Astrocyte of the hippocampus (primary cell): ENCODE measurements at places on chromosomes 7 and 10.

GRCh38 chr10:80131499-80131901, 1.0 kb upstream of the PLAC9 start:
- peak; percentile 56 for DNase-seq

GRCh38 chr10:91574236-91574635, 58.6 kb downstream of the PPP1R3C start:
- DNase-seq, result no peak

GRCh38 chr10:7337431-7338171, 73.2 kb downstream of the SFMBT2 start:
- DNase-seq, result no peak

DNA sequence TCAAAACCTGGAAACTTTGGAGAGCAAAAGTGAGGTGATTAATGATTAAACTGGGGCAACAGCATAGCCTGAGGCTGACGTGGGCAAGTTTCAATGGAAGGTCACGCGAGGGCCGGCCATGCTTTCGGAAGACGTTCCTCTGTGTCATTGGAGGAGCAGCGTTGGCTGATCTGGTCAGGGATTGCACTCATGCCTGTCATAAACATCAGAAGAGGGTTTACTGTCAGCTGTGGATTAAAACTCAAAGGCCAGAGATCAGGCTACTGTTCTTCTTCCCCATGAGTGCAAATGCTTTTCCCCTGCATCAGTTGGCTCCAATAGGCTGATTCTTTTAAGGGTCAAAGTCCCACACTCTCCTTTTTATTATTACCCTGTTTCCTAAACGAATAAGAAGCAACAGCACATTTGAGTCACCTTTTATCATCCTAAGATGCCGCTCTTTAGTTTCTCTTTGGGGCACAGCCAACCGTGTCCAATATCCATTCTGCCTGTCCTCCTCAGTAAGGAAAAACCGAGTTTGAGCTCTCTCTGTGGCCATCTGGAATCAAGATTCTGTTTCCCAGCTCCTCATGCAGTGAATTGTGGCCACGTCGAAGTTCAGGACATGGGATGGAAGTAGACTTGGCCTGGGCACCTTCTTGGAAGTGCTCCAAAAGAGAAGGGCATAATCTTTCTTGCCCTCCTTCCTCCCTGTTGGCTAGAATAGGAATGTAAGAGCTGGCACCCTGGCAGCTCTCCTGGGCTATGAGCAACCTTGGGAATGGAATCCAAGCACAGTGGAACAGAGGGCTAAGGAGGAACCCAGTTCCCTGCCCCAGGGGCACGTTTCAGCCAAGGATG, 62.5 kb upstream of the INSIG1 start:
- no peak for DNase-seq

DNA sequence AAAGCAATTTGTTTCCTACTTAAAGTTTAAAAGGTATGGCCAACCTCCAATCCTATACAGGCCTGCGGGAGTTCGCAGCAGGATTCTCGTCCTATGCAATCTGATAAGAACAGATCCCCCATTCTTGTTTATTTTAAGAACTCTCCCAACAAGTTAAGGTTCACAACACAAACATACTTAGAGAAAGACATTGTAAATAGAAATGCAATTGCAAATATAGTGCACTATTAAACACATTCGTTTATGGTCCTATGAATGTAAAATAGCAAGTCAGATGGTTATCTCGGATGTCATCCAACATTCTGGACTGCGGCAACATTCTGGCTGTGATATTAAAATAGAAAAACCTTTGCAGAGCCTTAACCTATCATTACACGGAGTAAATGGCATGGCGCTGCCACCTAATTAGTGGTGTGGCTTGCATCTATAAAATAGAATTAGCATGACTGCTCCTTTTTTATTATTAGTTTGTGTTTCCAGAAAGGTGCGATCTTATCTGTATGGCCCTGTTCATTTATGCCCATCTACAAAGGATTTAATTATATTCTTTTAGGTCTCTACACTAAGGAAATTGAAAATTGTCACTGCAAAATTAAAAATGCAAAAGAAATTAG, 37.0 kb downstream of the BEND7 start:
- DNase-seq, result no peak

DNA sequence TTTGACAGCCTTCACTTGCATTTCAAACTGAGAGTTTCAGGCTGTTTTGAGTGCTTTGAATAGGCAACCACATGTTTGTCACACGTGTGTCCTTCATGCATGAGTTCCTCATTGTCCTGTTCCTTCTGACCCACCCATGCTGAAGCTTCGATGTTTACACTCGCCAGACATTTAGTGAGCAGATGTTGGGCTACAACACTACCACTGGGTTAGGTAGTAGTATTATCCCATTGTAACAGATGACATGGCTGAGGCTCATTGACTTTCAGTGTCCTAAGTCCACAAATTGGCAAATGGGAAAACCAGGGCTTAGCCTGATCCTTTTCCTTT, 456.1 kb downstream of the PHTF2 start:
- no peak for DNase-seq

DNA sequence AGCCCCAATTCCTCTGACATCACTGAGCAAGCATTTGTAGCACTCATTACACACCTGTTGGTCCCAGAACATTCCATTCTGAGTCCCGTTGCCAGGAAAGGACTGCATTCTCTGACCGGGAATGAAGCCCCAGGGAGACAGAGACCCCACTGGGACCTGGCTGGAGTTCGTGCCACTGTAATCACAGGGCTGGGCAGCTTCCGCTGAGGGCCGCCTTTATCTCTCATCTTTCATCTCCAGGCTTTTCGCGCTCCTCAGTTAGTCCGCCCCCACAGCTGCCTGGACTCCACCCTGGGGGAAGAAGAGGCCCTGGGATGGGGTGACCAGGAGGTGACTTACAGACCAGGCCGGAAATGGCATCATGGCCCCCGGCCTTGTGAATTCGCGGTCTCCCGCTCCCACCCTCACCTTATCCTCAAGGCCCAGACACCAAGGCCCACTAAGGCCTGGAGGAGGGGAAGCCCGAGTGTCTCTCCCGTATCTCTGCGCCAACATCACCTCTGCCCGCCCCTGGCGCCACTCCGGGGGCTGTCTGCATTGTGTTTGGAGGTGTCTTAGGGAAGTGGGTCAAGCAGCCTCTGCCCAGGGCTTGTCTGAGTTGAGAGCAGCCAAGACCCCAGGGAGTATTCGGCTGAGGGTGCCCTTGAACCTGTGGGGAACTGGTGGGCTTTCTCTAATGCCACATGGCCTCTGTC, 75.4 kb downstream of the PROSER2 start:
- peak; percentile 69 for DNase-seq

DNA sequence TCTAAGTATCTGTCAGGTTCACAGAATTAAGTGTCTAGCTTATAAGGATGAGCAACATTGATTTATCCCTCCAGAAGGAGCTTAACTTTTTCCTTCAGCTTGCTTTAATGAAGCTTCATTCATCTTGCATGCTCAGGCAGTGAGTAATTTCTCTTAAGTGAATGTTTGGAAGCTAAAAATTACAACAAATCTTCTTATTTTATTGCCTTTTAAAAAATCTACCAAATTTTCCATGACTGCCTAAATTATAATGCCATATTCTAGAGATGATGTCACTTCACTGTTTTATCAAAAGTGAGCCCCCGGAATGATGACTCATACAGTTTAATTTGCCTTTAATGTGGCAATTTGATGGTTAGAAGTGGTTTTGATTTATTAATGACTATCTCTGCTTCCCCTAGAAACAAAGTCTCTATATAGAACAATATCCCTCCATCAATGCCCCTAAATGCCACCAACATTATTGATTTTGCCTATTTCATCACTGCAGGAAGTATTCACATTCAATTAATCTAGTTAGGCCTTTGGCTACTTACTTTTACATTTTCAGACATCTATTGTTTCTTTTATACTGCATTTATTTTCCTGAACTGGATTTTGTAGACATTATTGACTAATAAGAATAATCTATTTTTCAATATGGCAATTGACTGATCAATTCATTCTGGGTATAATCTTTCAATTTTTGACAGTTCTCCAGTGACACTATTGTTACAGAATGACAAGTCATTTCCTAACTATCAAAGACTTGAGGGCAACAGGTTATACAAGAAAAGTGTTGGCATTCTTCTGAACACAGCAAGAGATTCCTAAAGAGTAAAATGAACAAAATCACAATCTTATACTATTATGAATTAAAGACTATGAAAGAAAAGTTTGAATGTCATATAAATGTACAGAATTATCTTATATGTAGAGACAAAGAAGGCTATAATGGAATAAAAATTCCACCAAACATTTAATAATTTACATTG, 139.3 kb upstream of the ODAD2 start:
- DNase-seq, result peak; percentile 49

DNA sequence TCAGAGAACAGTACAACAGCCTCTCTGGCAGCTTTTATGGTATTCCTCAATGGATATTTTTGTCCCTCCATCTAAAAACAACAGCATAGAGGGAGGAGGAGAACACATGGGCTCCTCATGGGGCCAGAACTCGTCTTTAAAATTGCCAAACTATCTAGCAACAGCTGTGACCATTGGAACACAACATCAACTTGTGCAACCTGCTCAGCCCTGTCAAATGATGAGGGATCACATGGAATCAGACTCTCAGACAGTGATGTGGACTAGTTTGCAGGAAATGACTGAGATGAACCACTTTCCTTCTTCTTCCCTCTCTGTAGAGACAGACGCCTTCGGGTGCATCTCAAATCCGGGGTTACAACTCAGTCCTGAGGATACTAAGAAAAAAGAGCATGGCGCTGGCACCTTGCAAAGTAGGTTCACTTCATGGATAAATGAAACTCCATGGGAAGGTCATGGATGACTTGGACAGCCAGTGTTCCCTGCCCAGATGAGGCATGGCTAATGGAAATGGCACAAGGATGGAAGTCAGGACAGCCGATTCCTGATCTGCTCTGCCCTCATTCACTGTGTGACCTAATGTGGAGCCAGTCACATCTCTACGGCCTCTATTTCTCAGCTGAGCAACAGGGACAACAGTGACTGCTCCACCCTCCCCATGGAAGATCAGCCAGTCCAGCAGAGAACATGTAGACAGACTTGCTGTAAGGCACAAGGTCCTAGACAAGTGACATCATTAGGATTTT, 24.6 kb upstream of the DGKI start:
- DNase-seq, result no peak

DNA sequence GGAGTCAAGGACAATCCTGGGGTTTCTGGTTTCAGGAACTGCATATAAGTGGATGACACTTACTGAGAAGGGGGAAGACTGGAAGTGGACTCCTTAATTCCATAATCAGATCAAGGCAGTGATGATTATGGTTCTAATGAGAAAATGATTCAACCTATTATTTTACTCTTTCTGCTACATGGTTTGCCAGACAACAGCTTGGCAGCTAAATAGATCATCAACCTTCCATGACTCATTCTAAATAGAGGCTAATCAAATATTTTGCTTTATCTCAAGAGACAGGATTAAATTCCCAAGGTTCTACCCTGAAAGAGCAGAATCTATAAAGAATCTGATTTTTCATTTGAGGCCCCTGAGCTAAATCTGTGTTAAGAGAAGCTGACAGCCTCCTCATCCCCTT, 46.3 kb downstream of the CNNM1 start:
- no peak for DNase-seq

DNA sequence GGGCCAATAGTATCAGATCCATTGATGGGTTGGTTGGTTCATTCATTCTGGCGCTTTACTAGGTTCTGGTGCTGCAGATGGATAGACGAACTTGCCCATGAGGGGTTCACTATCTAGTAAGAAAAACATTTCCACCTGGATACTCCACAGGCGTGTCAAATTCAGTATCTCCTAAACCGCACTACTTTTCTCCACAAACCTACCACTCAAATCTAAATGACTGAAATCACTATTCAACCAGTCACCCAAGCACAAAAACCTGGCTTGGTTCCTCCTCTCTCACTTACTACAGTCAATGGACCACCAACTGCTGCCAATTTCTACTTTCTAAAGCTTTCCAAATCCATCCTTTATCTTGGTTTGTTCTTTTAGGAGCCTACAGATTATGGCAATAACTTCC, 572 bp downstream of the AGK start:
- DNase-seq, result peak; percentile 18

DNA sequence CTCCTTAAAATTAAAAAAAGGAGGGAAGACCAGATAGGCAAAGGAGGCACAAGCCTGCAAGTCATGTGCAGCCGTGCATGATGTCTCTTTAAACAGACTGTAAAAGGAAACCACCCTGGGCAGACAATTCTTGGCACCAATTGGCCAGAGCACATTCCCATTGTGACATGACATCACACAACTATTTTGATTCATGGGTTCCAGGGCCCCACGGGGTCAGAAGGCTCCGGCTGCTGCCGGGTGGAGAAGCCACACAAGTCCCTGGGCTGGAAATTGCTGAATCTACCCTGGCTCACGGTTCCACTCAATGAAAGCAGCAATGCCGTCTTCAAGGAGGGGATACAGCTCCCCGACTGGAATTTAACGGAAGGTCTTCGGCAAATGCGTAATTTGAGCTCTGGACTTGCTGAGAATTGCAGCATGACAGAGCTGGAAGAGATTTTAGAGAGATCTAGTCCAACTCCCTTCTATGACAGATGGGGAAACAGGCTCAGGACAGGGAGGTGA, 140.5 kb downstream of the PRKAG2 start:
- peak; percentile 96 for DNase-seq

- no peak for DNase-seq
Measured at GRCh38 chr7:74185016-74185415, 10.9 kb downstream of the EIF4H start.

- peak; percentile 92 for DNase-seq
Measured at GRCh38 chr10:21399392-21400035, 126.0 kb downstream of the SKIDA1 start.

- DNase-seq, result no peak
Measured at GRCh38 chr7:27663989-27664331, 1.3 kb upstream of the HIBADH start.

GRCh38 chr7:36070230-36070629, 82.8 kb upstream of the EEPD1 start:
- DNase-seq, result no peak

- DNase-seq, result no peak
Measured at GRCh38 chr10:100744987-100745881, at the start of gene PAX2. TSS of gene PAX2 (plus strand) at chr10:100745582. CDS start at chr10:100746261, 679 bp downstream.

GRCh38 chr7:143040209-143040715, 11.9 kb upstream of the OR6V1 start:
- no peak for DNase-seq

GRCh38 chr7:29329686-29330085, 135.1 kb downstream of the CHN2 start:
- DNase-seq, result no peak

DNA sequence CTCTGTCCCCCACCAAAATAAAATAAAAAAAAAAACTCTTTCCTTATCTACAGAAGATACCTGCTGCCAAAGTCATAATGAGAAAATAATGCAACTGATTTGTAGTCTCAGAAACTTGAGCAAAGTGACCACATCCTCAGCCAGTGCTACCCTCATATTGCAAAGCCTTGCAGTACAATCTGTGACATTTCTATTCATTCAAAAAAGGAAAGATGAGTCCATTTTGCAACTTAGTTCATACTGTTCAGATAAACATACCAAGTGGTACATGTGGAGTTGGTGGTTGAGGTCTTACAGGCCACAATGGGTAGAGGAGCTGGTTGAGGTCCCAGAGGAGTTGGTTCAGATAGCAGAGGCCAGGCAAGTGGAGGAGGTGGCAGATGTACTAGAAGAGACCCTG, 6.5 kb upstream of the EIF5AL1 start:
- no peak for DNase-seq
